ENCODE measurements at places on chromosomes 4 and X.

GRCh38 chr4:176635372-176636261 lies 157.1 kb downstream of the VEGFC start:
- no peak for DNase-seq

DNA sequence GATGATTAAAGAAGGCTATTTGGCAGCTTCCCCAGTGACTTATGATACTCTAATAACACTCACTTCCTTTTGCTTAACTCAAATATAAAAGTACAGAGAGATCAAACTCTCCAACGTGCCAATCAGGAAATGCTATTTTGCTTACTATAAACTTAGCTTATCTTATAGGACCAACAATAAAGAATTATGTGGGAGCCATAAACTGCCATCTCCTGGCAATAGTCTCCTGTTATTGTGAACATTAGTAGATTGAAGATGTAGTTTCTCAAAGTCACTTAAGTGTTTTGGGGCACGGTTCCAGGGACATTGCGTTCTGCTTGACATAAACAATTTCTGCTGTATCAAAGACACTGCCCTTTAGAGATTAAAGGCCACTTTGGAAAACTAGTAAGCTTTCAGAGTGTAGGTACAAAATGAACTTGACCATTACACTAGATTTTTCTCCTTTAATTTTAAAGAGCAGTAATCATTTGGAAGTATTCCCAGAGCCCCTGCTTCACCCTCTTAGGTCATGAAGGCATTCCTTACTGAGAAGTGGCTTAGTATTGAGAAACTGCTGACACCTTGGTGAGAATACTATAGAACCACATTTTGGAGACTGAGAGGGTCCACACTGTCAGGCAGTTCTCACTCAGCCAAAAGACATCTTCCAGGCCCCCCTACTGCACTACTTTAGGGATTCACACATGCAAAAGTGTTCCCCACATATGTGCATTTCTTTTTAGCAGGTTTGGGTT lies 51.9 kb downstream of the MAOA start:
- no peak for DNase-seq

DNA sequence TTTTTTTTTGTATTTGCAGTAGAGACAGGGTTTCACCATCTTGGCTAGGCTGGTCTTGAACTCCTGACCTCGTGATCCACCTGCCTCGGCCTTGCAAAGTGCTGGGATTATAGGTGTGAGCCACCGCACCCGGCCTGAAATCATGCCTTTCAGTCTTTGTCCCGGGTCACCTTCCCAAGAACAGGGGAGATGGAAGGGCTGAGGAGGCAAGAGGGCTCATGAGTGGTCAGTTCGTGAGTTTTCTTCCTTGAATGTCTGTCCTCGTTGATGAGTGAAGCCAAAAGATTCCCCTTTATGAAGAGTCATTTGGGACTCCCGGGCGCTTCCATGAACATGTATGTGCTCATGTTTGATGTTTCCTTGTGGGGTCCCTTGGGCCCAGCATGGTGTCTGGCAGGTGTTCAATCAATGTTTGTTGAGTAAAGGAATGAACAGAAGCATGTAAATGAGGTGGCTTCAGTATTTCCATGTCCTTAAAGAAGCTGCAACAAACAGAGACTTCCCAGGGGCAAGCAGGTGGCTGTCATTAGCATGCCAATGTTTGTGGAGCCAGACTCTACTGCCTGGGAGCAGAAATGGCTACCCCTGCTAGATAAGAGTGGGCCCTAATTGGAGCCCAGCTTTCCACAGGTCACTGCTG lies 3.4 kb upstream of the SEPTIN6 start:
- no peak for DNase-seq

DNA sequence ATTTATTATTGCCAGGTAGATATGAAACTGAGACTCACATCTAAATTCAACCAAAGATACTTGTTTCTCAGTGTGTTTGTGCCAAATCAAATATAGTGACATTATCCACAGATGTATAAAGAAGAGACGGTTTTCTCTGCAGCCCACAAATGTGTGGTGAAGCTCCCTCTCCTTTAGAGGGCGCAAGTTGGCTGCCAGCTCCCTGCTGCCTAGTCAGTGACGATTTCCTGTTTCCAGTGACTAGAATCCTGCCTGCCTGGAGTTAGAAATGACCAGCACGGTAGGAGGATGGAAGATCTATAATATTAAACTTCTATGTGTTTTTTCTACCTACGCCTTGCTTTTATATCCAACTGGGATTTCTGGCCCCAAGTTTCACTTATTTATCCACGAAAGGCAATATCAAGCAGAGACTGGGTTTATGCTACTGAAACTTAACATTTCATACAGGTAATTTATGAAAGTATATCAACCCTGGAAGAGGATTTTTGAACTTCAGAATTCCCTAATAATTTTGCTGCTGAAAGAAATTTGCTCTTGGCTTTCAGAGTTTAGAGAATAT lies 1793.7 kb upstream of the TENM3 start:
- no peak for DNase-seq

DNA sequence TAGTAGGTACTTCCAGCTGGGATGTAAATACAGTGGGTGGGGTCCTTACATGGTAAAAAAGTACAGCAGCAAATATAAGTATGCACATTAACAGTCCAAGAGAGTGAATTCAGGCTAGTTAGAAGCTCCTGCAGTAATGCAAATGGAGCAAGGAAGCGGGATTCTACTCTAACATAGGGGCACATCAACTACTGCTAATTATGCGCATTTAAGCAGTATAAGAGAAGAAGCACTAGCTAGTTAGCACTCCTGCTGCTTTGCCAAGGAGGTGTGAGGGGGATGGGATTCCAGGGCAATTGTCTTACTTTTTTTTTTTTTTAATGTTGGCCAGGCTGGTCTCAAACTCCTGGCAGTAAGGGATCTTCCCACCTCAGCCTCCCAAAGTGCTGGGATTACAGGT lies 284.1 kb downstream of the CHIC1 start:
- no peak for DNase-seq

DNA sequence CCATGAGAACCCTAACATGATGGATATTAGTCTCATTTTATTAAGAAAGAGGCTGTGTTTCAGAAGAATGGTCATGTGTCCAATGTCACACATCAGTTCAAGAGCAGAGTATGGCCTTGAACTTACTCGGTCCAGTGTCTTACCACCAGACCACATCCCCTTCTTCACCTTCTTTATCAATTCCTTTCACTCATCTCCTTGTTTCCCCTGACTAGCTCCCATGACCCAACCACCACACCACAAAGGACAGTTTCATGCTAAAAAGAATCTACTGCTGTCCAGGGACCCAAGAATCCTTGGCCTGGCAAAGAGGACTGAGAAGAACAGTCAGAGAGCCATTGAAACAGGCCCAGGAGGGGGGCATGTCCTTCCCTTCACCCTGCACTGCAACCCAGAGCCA lies 33.6 kb upstream of the MSN start:
- no peak for DNase-seq

- no peak for DNase-seq
Measured at GRCh38 chr4:4968161-4968725, 51.0 kb downstream of the CYTL1 start.

DNA sequence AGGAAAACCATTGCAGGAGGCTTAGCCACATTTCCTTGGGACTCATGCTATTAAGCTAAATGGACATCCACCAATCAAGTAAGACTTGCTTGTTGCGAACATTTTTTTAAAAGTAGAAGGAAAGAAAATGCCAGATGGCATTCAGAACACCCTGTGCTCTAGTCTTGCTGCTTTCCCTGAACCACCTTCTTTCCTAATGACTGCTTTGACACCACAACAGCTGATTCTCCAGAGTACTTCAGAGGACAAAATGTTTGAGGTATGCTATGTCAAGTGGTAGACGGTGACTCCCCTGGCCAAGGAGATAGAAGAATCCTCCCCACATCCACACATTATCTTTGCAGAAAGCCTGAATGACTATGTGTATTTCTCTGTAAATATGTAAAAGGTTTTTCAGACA lies 65.4 kb downstream of the ANK2 start:
- DNase-seq = no peak

GRCh38 chr4:69881173-69881773 lies 21.3 kb upstream of the SULT1E1 start:
- peak; percentile 2 for DNase-seq

DNA sequence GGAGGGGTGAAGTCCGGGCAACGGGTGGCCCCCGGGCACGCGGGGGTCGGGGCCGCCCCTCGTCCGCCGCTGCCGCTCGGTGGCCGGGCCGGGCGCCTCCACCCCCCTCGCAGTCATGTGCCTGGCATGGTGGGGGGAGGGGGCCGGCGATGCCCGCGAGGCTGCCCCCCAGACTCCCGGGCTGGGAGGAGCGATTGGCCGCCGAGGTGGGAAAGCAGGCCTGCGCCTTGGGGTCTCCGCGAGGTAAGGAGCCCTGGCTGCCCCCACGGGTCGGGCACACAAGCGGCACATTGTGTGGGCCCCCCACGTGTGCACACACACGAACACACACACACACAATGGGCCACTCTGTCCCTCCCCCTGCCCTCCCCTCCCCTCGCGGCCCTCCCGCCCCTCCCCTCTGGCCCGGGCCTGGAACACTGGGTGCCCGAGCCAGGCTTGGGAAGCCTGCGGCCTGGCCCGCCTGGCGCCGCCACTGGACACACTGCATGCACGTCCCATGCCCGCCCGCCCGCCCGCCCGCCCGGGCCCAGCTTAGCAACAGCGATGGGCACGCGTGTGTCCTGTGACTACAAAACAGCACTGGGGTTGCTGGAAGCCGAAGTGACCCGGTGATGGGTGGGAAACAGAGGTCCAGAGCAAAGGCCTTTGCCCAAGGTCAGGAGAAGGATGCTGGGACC lies 1.3 kb downstream of the SLC6A8 start:
- no peak for DNase-seq

DNA sequence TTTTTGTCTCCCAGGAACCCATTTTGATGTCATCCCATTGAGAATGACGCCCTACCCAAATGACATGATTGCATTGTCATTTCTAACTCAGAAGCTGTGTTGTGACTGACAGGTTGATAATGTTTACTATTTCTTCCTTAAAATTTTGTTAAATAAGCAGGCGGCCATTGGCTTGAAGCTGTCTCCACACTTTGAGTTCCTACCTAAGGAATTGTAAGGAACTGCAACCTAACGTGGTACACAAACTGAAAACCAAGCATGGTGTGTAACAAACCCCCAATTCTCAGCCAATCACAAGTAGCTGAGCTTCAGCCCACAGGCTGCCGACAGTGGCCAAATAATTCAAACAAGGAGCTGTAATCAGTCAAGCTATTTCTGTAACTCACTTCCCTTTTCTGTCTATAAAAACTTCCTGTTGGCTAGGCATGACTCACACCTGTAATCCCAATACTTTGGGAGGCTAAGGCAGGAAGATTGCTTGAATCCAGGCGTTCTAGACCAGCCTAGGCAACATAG lies 2.9 kb upstream of the MND1 start:
- DNase-seq = no peak

- no peak for DNase-seq
Measured at GRCh38 chr4:142893012-142893411, 46.9 kb upstream of the INPP4B start.

- DNase-seq = no peak
Measured at GRCh38 chr4:41135801-41136200, 78.5 kb downstream of the APBB2 start.

- DNase-seq = no peak
Measured at GRCh38 chrX:107542500-107542899, 85.8 kb upstream of the PRPS1 start.

DNA sequence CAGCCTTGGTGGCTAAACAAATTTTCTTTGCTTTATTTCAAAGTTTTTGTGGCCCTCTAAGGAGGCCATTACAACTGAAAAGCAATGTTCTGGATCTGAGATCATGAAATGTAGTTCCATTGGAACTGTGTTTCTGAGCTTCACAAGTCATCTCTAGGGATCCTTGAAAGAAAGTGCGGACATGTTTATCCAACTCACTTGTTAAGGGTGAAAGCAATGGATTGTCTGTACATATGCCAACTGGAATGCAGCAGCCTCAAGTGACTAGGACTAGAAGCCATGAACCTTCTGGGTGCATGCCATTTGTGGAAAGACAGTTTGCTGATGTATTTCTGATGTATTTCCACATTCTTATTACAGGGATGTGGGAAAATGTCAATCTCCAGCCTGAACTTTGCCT lies 36.7 kb upstream of the KLHL13 start:
- no peak for DNase-seq

- DNase-seq = no peak
Measured at GRCh38 chr4:164730705-164731393, 23.1 kb upstream of the SMIM31 start.

GRCh38 chr4:150315175-150315574 lies 236.9 kb downstream of the DCLK2 start:
- DNase-seq = no peak

DNA sequence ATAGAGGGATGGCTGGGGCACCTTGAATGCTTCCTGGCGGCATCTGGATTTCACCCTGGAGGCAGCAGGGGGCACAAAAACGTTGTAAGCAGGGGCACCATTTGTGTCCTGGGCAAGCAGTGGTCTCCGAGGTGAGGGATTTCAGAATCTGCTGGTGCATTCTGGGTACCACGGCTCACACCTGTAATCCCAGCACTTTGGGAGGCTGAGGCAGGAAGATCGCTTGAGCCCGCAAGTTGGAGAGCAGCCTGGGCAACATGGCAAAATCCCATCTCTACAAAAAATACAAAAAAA lies 16.8 kb upstream of the TBC1D14 start:
- DNase-seq = no peak

- no peak for DNase-seq
Measured at GRCh38 chr4:90476586-90476985, 349.4 kb downstream of the CCSER1 start.

- no peak for DNase-seq
Measured at GRCh38 chr4:121648516-121648915, 48.3 kb downstream of the ANXA5 start.

DNA sequence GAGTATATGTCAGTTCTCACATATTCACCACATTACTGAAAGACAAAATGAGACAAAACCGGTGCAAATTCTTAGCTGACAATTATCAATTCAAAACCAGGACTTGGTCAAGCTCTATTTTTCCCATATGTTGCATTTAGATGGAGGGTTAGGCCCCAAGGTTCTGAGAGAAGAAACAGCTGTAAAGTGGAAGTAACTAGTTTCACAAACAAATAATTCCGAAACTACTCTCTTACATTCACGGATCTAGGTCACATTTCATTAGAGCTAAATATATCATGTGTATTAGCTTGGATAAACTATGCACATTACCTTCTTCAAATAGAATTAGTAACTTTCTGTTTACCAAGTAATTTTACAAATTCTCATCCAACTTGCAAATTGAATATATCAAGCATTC lies 3.7 kb upstream of the GABRA2 start:
- DNase-seq = no peak

GRCh38 chr4:165588534-165589315 lies 209.9 kb downstream of the CPE start:
- no peak for DNase-seq

- DNase-seq = no peak
Measured at GRCh38 chr4:16158504-16158852, 67.8 kb downstream of the TAPT1 start.

DNA sequence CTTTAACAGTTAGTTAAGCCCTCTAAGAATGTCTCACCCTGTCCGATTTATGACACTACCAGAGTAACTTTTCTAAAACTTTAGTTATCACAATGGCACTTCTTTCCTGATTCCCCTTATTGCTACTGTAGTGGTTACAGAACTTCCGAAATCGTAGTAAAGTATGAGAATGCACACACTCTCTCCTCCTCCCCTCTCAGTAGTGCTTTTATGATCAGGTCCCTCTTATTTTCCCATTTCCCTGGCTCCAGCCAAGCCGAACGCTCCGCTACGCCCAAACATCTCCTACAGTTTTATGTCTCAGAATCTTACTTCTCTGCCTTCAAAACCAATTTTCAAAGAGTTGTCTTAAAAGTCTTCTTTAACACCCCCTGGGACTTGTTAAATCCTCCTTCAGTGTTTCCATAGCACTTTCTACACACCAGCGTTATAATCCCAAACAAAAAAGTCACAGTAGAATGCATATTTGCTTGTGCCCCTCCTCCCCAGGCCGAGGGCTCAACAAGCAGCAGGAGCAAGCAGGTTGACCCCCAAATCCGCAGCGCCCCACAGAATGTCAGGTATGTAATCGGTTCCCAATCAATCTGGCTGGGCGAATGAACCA lies 671 bp downstream of the HPF1 start:
- DNase-seq = no peak

All from GM12864 (cell line).